Trophoblast cell (in vitro differentiated cells and primary cell): ENCODE measurements at places on chromosomes 16 and 17.

DNA sequence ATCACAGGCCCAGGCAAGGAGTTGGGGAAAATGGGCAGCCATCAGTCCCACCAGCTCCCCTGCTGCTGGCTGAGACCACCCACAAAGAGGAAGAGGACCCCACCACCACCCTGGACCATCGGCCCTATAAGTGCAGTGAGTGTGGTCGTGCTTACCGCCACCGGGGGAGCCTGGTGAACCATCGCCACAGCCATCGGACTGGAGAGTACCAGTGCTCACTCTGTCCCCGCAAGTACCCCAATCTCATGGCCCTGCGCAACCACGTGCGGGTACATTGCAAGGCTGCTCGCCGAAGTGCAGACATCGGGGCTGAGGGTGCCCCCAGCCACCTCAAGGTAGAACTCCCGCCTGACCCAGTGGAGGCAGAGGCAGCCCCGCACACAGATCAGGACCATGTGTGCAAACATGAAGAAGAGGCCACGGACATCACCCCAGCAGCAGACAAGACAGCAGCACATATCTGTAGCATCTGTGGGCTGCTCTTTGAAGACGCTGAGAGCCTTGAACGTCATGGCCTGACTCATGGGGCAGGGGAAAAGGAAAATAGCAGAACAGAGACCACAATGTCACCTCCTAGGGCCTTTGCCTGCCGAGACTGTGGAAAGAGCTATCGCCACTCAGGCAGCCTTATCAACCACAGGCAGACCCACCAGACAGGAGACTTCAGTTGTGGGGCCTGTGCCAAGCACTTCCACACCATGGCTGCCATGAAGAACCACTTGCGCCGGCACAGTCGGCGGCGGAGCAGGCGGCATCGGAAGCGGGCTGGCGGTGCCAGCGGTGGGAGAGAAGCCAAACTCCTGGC lies 3.6 kb downstream of the ZNF646 start:
- DNase-seq = no peak

DNA sequence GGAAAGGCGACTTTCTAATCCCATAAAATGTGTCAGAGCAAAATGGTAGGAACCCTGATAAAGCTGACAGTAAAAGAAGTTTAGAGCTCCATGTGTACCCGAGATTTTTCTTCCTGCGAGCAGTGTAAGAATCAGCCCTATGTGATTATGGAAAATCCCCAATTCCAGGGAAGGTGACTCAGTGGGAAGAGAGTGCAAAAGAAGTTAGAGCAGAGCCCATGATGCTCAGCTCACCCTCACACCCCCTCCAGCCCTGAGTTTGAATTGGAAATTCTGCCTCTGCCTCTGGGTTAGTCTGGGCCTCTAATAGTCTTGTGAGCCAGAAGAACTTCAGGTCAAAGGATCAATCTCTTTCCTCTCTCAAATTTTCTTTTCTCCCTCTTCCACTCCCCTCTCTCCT lies 12.5 kb downstream of the C17orf78 start:
- no peak for DNase-seq

- no peak for DNase-seq
Measured at GRCh38 chr17:57895382-57896060, 45.7 kb upstream of the MRPS23 start.

DNA sequence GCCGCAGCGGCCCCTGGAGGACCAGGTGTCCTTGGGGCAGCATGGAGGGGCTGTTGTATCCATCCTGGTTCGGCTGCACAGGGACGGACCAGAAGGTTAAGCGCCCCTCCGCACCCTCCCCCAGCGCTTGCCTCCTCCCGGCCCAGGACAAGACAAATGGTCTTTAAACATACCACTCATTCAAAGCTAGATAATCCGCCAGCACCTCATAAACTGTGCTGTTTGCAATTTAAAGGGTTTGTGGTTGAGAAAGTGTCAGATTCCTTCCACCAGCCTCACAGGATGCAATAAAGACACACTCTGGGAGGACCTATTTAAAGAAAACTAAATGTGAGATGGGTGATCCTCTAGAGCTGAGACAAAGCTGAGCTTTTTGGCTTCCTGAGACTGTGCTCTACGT lies 426.2 kb upstream of the EEF2KMT start:
- DNase-seq = no peak

DNA sequence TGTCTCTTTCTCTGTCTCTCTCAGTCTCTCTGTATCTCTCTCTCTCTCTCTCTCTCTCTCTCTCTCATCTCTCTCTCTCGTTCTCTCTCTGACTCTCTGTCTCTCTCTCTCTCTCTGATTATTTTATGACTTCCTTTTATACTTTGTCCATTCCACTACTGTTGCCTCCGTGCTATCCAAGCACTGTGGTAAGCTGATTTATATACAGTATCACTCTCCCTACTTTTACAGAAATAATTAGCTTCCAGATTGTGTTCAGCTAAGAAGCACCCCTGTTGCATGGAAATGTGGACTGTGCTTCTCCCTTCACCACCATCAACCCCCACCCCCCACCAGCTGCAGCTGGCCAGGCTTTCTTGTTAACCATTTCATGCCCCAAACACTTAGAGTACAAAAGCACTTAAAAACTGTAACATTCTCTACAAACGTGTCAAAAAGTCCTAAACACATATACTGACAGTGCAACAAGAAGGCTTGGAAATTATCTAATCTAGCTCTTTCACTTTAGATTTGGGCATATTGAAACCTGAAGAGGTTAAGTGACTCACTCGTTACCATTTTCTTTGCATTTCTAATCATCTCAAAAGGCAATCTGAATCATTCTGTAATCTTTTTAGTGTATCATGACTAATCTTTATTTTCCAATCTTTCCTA lies 11.6 kb upstream of the TMEM100 start:
- no peak for DNase-seq

- peak; percentile 44 for DNase-seq
Measured at GRCh38 chr17:80899402-80900268, 92.0 kb upstream of the CHMP6 start.

DNA sequence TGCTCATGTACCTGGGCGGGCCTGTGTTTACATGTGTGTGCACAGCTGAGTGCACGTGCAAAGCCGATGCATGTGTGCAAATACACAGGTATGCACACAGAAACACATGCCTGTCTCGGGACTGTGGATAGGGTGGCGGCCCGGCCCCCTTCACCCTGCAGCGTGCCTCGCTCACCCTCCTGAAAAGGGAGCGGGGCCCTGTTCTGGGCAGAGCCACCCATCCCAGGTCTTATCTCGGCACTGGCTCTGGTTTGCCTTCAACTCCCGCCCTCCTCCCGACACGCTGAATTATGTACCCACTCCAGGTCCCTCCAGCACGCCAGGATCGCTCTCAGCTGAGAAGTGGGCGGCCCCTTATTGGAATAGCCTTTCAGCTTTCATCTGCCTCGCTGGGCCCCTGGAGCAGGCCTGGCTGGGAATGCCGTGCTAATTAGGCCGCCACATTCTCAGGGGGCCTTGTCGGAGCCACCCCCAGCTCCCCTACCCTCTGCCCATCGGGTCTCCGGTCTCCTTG lies 77.8 kb downstream of the RTN4RL1 start:
- no peak for DNase-seq

- DNase-seq = peak; percentile 69
Measured at GRCh38 chr17:81517339-81518112, 4.9 kb upstream of the ACTG1 start.

GRCh38 chr17:3553419-3554401 lies 3.9 kb downstream of the TRPV3 start:
- DNase-seq = no peak

DNA sequence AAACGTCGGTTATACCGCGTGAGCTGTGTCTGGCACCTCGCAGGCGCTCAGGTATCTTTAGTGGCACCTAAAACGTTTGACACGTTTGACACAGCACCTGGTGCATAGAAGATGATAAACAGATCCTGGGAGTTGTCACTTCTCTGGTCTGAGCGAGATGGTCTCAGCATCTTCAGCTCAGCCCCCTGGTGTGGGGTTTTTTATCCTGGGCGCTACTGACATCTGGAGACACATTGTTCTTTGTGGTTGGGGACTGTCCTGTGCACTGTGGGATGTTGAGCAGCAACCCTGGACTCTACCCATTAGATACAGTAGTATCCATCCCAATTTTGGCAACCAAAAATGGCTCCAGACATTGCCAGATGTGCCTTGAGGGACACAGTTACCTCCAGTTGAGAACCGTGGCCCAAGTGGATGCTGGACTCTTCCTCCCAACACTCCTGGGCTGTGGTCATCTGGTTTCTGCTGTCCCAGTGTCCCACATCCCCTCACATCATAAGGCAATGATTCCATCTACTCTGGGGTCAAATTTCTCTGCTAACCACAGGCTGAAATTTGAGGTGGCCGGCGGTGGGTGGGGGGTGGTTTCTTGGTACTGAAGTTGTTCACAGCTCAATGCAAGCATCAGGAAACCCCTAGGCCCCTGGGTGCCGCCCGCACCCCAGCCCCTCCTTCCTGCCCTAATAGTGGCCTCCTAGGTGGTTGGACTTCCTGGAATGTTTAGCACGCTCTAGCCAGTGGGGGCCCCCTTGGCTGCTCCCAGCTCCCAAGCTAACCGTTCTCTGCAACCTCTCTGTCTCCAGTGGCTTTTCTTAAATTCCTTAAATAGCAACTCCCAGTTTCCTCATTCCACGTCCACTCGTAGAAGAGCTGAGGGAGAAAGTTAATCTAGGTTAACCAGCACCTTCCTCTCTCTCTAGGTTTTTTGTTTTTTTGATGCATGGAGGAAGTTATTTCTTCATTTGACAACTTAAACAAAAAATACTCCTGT lies 124.8 kb downstream of the ABCC1 start:
- peak; percentile 78 for DNase-seq
